ENCODE measurements at places on chromosomes 1 and 21. TPM values are rescaled to one million over a fixed set of nuclear protein-coding genes. Genes with fewer than 3 reads are reported as not detected.

GRCh38 chr1:109231066-109231465, 17.3 kb downstream of the SARS1 start:
- no peak for DNase-seq

- DNase-seq, result no peak
Measured at GRCh38 chr1:164609089-164609488, 50.1 kb downstream of the PBX1 start.

DNA sequence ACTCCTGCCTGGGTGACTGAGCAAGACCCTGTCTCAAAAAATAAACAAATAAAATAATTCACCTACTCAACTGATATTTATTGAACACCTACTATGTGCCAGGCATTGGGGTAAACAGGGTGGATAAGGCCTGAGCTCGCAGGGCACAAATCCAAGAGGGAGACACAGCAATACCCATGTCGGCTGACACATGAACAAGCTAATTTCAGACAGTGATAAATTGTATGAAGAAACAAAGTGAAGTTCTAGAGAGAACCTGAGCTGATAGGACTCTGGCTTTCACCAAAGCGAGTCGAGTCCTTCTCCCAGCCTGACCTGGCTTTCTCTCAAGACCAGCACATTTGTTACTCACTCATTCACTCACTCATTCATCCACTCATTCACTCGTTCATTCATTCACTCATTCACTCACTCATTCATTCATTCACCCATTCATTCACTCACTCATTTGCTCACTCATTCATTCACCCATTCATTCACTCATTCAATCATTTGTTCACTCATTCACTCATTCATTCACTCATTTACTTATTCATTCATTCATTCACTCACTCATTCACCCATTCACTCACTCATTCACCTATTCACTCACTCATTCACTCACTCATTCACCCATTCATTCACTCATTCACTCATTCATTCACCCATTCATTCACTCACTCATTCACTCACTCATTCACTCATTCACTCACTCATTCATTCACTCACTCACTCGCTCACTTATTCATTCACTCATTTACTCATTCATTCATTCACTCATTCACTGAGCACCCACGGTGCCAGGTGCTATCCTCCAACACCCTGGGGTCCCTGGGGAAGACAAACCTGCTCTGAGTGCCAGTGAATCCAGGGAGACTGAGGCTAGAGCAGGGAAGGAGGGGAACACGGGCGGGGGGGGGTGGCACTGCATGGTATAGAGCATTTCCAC, 37.4 kb upstream of the CASZ1 start:
- DNase-seq, result no peak

TMPRSS3 gene
- total RNA-seq, result not detected

- DNase-seq, result no peak
Measured at GRCh38 chr1:203644191-203644590, 17.6 kb downstream of the ATP2B4 start.

GRCh38 chr1:162363823-162364222, 12.8 kb downstream of the SPATA46 start:
- DNase-seq, result no peak

DNA sequence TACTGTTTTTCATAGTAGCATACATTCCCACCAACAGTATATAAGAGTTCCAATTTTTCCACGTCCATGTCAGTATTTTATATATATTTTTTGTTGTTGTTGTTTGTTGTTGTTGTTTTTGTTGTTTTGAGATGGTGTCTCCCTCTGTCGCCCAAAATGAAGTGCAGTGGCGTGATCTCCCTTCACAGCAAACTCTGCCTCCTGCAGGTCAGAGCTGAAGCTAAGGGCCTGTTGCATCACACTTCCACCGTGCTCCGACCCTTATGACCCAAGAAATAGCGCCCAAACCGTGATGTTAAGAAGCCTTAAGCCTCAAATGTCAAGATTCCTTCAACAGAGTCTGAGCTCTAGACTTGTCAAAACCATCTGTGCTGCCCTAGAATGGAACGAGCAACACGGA, 2032.3 kb downstream of the MRPL39 start:
- DNase-seq, result no peak

- DNase-seq, result no peak
Measured at GRCh38 chr1:214934045-214934444, 148.5 kb upstream of the KCNK2 start.

- DNase-seq, result no peak
Measured at GRCh38 chr1:64508629-64509028, 38.7 kb downstream of the CACHD1 start.

OR2T2 gene
- total RNA-seq, result not detected

GRCh38 chr1:25716320-25716719, 83.7 kb upstream of the SELENON start:
- DNase-seq, result no peak

GRCh38 chr1:112905395-112906149, 50.4 kb downstream of the SLC16A1 start:
- no peak for DNase-seq

- DNase-seq, result no peak
Measured at GRCh38 chr1:44292651-44293050, 62.4 kb downstream of the ERI3 start.

- DNase-seq, result no peak
Measured at GRCh38 chr1:109788695-109789521, 25.2 kb upstream of the EPS8L3 start.

DNA sequence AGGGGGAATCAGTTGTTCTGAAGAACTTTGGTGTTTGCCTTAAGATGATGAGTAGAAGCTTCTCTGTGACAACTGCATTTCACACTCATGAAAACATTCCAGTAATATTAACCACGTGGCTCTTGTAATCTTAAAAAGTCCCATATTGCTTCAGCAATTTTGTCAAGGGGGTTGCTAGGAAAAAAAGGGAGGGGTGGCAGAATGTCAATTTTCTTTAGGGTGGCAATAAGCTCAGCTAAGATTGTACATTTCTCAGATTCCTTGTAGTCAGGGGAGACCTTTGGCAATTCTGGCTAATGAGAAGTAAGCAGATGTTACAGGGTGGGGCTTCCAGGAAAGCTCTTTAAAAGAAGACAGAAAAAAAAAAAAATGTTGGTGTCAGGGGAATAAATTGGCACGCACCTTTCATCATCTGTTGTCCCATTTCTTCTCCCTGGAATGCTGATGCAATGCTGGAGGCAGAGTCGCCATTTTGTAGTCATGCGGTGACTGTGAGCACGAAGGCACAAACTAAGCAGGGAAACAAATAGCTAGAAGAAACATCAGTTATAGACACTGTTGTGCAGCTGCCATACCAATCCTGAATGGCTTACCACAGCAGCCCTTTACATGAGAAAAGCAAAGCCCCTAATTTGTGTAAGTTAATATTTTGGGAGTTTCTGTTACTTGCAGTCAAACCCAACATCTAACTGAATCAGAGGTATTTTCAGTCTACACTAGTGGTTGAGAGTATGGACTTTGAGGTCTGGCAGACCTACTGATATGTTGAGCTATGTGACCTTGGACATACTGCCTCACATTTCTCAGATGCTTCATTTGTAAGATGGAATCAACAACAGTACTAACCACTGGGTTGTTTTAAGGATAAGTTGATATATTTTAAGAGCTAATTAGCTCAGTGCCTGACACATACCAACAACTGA, 56.1 kb upstream of the MRPS6 start:
- no peak for DNase-seq

- no peak for DNase-seq
Measured at GRCh38 chr1:47479664-47480063, 41.8 kb downstream of the FOXD2 start.

BACH1 gene
- total RNA-seq, result 54.6 TPM

- DNase-seq, result no peak
Measured at GRCh38 chr21:34626131-34626530, 11.2 kb upstream of the RCAN1 start.

ANXA9 gene
- total RNA-seq, result 5.3 TPM

DNA sequence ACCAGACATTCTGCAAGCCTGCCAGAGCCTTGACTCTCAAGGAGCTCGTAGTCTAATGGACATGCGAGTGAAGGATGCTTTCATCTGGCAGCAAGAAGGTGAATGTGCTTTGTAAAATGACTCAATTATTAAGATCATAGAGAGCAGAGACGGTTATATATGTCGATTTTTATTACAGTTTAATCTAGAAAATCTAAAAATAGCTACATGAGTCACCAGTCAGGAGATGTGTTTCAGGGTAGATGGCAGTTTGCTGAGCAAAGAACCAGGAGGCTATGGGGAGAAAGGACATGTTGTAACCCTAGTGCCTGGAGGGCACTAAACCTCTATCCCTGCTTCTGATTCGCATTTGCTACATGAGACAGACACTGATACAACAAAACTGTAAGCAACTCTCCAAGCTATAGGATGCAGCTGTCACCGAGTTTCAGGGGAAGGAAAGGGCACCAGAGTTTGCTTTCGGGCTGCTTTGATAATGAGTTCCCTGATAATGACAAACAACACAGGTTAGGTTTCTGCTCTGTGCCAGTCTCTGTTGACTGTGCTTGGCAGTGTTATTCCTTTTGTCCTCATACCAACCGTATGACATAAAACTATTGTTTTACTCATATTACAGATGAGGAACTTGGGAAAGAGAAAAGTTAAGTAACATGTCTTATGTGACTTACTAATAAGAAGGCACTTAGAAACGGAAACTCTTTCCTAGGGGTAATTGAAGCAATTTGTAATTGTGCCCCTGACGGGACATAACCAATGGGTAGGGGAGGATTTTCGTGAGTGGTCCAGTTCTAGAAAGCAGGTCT, 43.2 kb downstream of the C1orf198 start:
- DNase-seq, result no peak

TPTE gene
- not detected for total RNA-seq

DNA sequence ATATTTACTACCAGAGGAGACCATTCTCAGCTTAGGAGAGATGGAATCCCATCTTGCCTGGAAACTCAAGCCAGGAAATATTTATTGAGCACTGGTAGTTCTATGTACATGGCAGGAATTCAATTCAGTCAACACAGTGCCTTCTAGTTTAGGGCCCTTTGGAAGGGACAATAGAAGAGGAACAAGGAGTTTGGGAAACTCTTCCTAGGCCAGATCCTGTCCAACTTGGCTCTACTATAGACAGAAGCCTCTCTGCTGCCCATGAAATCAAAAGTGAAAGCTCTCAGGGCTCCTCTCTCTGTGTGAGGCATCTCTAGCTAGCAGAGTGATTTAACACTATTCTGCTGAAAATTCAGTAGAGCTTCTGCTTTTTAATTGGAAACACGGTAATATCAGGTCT, 244.6 kb upstream of the MAP1LC3C start:
- no peak for DNase-seq

GRCh38 chr1:102919659-102920058, 188.7 kb downstream of the COL11A1 start:
- no peak for DNase-seq

DNA sequence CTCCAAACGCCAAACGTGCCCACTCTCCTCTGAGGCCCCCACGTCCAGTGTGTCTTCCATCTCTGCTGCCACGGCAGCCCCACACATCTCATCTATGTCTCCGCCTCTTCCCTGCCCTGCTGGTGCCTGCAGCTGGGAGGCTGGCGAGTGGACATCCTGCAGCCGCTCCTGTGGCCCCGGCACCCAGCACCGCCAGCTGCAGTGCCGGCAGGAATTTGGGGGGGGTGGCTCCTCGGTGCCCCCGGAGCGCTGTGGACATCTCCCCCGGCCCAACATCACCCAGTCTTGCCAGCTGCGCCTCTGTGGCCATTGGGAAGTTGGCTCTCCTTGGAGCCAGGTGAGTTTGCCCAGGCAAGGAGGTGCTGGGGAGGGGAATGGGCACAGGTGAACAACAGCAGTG, 8.6 kb downstream of the ADAMTSL4 start:
- DNase-seq, result no peak

RAB3B gene
- total RNA-seq, result under 0.01 TPM

GRCh38 chr21:26490771-26491170, 82.3 kb downstream of the CYYR1 start:
- no peak for DNase-seq

DNA sequence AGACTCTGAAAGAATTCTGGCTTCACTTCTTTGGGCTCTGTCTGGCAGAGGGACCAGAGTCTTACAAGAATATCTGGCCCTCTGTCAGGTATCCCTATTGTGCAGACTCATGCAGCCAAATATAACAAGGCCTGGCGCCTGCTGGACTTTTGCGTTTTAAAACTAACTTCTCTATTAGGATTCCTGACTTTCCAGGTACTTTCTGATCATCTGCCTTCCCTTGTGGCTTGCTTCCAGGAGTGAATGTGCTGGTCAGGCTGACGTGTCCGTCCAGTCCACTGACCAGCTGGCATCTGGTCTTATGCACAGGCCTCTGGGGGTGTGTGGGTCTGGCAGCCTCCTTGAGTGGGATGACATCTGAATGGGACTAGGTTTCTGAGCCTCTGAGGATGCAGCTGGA, 8.6 kb upstream of the RAB29 start:
- no peak for DNase-seq

- DNase-seq, result no peak
Measured at GRCh38 chr1:93448292-93448982, 519 bp downstream of the FNBP1L start.

OLFML3 gene
- 1.2 TPM for total RNA-seq

- DNase-seq, result no peak
Measured at GRCh38 chr1:21913763-21914162, 23.3 kb downstream of the HSPG2 start.

DNA sequence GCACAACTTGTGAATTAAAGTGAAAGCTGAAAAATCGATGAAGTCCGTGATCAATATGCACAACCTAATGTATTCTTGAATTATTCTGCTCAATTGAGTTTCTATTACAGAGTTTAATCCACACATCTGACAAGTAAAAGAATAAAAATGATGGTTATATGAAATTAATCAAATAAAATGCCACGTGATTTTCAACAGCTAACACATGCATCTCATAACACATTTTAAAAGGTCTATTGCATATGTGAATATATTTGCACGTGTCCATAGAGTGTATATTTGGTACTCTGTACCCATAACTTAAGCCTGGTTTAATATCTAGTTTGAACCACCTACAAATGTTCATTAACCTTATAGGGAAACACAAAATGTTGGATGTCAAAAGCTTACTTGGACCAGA, 266.2 kb downstream of the NTNG1 start:
- no peak for DNase-seq

GRCh38 chr1:157147906-157148700, 9.9 kb upstream of the ETV3 start:
- no peak for DNase-seq

- DNase-seq, result no peak
Measured at GRCh38 chr1:164223378-164223777, 335.6 kb upstream of the PBX1 start.

PTPN22 gene
- total RNA-seq, result 1.1 TPM

TSPEAR gene
- not detected for total RNA-seq

- no peak for DNase-seq
Measured at GRCh38 chr1:178011465-178011828, 41.6 kb upstream of the SEC16B start.

DNA sequence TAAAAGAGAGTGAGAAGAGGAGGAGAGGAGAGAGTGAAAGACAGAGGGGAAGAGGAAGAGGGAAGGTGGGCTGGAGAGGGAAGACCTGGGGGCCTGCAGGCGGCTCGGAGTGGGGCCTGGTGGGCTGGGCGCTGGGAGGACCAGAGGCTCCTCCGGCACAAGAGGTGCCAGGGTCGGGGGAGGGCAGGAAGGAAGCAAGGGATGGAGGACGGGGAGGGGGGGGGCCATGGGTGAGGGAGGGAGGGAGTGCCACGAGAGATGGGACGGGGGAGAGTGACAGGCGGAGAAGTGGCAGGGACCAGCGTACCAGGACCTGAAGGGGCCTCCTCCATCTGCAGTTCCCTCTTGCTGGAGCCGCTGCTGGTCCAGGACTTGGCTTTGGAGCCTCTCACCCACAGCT, 87.7 kb downstream of the CASZ1 start:
- DNase-seq, result no peak

ACTA1 gene
- total RNA-seq, result 0.26 TPM

- DNase-seq, result no peak
Measured at GRCh38 chr1:30952098-30952497, 43.5 kb upstream of the SDC3 start.

Data from esophagus squamous epithelium (tissue), 5 donors.